ENCODE measurements at places on chromosomes 3 and 15. TPM values are rescaled to one million over a fixed set of nuclear protein-coding genes. Genes with fewer than 3 reads are reported as not detected.

- H3K4me3 ChIP-seq = no peak overlapping the region
- no peaks in the 10 kb centered on the region for H3K36me3 ChIP-seq
- no peaks in the 10 kb centered on the region for H3K4me1 ChIP-seq
Observed at GRCh38 chr15:89728254-89728653, 22.8 kb downstream of the MESP1 start.

RHOV gene
- not detected for total RNA-seq

DNA sequence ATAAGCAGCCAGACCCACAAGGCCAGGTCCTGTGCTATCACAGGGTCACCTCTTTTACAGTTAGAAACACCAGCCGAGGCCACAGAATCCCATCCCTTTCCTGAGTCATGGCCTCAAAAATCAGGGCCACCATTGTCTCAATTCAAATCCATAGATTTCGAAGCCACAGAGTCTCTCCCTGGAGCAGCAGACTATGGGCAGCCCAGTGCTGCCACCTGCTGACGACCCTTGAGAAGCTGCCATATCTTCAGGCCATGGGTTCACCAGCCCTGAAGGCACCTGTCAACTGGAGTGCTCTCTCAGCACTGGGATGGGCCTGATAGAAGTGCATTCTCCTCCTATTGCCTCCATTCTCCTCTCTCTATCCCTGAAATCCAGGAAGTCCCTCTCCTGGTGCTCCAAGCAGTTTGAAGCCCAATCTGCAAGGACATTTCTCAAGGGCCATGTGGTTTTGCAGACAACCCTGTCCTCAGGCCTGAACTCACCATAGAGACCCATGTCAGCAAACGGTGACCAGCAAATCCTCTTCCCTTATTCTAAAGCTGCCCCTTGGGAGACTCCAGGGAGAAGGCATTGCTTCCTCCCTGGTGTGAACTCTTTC lies 39.6 kb downstream of the TGM4 start:
- no peak overlapping the region for H3K4me3 ChIP-seq
- no peaks in the 10 kb centered on the region for H3K36me3 ChIP-seq

GRCh38 chr3:132593947-132594323 lies 3.1 kb upstream of the ACKR4 start:
- no peaks in the 10 kb centered on the region for H3K27me3 ChIP-seq
- H3K36me3 ChIP-seq = no peaks in the 10 kb centered on the region
- H3K4me1 ChIP-seq = peaks cover 26% of the 10 kb centered on the region
- H3K27ac ChIP-seq = peak overlapping the region; percentile 90
- DNase-seq = peak; percentile 21
- H3K4me3 ChIP-seq = peak overlapping the region; percentile 8

GRCh38 chr15:35874260-35874905 lies 328.4 kb upstream of the DPH6 start:
- no peaks in the 10 kb centered on the region for H3K36me3 ChIP-seq
- H3K4me3 ChIP-seq = no peak overlapping the region
- H3K4me1 ChIP-seq = peaks cover 8% of the 10 kb centered on the region
- DNase-seq = peak; percentile 60

GSK3B gene
- 79.9 TPM for total RNA-seq

CCR1 gene
- 1.1 TPM for total RNA-seq

FAM81A gene
- 0.72 TPM for total RNA-seq

IL17RC gene
- total RNA-seq = 42.1 TPM

DNA sequence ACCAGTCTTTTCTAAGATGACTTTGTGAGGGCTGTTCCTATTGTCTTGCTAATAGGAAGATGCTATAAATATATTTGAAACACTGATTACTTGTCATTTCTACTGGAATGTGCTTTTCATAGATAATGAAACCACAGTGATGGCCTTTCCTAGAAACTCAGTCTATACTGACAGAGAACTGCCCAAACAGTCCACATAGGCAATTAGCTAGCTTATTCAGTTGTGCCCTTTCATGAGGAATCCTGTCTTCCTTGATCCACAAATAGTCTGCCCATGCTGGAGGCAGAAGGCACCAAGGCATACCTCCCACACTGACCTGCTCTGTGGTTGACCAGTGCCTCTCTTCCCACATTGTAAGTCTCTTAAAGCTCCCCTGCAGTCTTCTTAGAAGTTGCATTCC lies 135.9 kb downstream of the CMSS1 start:
- DNase-seq = no peak
- H3K4me1 ChIP-seq = peaks cover 28% of the 10 kb centered on the region
- no peaks in the 10 kb centered on the region for H3K27me3 ChIP-seq
- H3K36me3 ChIP-seq = no peaks in the 10 kb centered on the region
- H3K27ac ChIP-seq = peak overlapping the region; percentile 15

GRCh38 chr15:61459785-61460707 lies 230.9 kb upstream of the RORA start:
- H3K4me1 ChIP-seq = peaks cover 4% of the 10 kb centered on the region
- no peak overlapping the region for H3K4me3 ChIP-seq
- no peak for DNase-seq
- H3K36me3 ChIP-seq = no peaks in the 10 kb centered on the region
- no peaks in the 10 kb centered on the region for H3K27me3 ChIP-seq

DNA sequence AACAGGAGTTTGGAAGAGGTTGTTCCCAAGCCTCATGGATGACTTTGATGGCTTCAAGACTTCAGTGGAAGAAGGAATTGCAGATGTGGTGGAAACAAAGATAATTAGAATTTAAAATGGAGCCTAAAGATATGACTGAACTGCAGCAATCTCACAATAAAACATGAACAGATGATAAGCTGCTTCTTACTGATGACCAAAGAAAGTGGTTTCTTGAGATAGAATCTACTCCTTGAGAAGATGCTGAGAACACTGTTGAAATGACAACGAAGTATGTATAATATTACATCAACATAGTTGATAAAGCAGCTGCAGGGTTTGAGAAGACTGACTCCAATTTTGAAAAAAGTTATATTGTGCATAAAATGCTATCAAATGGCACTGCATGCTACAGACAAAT lies 21.2 kb downstream of the MYO9A start:
- H3K27ac ChIP-seq = no peak overlapping the region
- no peaks in the 10 kb centered on the region for H3K36me3 ChIP-seq
- DNase-seq = no peak
- H3K4me1 ChIP-seq = no peaks in the 10 kb centered on the region
- no peaks in the 10 kb centered on the region for H3K27me3 ChIP-seq

DNA sequence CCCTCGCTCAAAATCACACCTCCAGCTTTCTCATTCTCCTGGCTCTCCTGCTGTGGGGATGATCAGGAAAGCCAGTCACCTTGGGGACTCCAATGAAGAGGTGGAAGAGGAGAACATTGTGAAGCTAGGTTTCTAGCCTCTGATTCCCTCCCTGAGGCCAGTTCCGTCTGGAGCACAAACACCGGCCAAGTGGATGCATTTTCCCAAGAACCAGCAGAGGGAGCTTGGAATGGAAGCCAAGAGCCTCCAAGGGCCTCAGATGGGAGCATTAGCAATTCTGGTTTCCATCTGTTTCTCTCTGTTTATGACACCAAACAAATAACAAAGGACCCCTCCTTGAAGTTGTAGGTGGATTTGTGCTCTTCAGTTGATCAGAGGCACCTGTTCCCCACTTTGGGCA lies 40.6 kb upstream of the NMNAT3 start:
- DNase-seq = no peak
- H3K4me3 ChIP-seq = no peak overlapping the region
- no peaks in the 10 kb centered on the region for H3K27me3 ChIP-seq
- H3K36me3 ChIP-seq = no peaks in the 10 kb centered on the region
- H3K27ac ChIP-seq = no peak overlapping the region

DNA sequence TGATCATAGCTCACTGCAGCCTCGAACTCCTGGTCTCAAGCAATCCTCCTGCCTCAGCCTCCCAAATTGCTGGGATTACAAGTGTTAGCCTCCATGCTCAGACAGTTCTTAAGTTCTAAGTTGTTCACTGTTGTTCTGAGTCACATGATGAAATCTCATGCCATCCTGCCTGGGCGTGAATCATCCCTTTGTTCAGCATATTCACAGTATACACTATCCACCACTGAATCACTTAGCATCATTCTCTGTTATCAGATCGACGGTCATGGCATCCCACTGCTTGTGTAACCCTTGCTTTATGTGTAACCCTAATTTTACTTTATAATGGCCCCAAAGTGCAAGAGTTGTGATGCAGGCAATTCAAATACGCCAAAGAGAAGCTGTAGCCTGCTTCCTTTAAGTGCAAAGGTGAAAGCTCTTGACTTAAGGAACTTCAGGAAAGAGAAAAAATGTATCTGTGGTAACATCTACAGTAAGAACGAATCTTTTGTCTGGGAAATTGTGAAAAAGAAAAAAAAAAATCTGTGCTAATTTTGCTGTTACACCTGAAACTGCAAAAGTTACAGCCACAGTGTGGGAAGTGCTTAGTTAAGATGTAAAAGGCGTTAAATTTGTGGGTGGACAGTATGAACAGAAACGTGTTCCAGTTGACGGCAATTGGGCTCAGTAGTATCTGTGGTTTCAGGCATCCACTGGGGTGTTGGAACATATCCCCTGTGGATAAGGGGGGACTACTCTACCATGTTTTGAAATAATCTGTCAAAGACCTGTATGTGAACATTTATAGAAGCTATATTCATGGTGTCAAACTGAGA lies 80.6 kb downstream of the PCOLCE2 start:
- peak; percentile 85 for DNase-seq
- no peaks in the 10 kb centered on the region for H3K4me1 ChIP-seq
- H3K27me3 ChIP-seq = no peaks in the 10 kb centered on the region
- peaks cover 5% of the 10 kb centered on the region for H3K36me3 ChIP-seq

SAMMSON gene
- not detected for total RNA-seq

- H3K27me3 ChIP-seq = no peaks in the 10 kb centered on the region
- DNase-seq = peak; percentile 60
- no peak overlapping the region for H3K4me3 ChIP-seq
- no peak overlapping the region for H3K27ac ChIP-seq
Observed at GRCh38 chr3:39038165-39038564, 13.6 kb downstream of the SCN11A start.

GRCh38 chr3:50201573-50202315 lies 3.3 kb upstream of the SLC38A3 start:
- peaks cover 62% of the 10 kb centered on the region for H3K27me3 ChIP-seq
- no peak for DNase-seq
- H3K27ac ChIP-seq = no peak overlapping the region
- H3K4me3 ChIP-seq = no peak overlapping the region
- no peaks in the 10 kb centered on the region for H3K4me1 ChIP-seq

CCR3 gene
- not detected for total RNA-seq

RAB7A gene
- total RNA-seq = 86.1 TPM

DNA sequence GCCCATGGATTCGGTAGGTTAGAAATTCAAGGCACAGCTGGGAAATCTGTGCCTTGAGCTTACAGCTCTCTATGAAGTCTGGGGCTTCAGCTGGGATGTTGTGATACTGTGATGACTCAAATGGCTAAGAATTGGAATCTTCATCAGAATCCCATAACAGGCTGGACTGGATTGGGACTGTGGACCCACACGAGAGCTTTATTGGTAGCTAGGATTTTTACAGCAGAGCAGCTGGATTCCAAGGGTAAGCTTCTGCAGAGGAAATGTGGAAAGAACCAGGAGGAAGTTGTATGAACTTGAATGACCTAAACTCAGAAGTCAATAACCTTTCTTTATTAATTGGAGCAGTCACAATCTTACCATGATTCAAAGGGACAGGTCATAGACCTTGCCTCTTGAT lies 1187.1 kb downstream of the ROBO1 start:
- no peaks in the 10 kb centered on the region for H3K27me3 ChIP-seq
- no peaks in the 10 kb centered on the region for H3K36me3 ChIP-seq
- H3K4me1 ChIP-seq = no peaks in the 10 kb centered on the region

DNA sequence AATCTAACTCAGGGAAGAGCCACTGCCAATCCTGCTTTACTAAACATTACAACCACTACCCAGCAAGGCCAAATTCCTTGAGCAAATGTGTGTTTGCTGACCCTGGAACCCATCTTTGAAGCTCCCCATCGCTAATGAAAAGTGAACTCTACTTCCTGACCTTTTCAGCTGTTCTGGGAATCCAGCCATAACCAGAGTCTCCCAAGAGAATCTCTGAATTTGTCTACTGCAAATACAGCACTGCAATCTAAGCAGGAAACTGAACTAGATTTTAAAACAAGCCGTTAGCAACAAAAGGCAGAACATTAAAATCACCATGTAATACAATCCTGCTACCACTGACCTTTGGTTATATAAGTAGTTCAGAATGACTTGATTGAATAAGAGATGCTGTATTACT lies 309.2 kb downstream of the MAGI1 start:
- no peak for DNase-seq
- H3K4me3 ChIP-seq = no peak overlapping the region
- H3K36me3 ChIP-seq = no peaks in the 10 kb centered on the region
- H3K27ac ChIP-seq = peak overlapping the region; percentile 15

DNA sequence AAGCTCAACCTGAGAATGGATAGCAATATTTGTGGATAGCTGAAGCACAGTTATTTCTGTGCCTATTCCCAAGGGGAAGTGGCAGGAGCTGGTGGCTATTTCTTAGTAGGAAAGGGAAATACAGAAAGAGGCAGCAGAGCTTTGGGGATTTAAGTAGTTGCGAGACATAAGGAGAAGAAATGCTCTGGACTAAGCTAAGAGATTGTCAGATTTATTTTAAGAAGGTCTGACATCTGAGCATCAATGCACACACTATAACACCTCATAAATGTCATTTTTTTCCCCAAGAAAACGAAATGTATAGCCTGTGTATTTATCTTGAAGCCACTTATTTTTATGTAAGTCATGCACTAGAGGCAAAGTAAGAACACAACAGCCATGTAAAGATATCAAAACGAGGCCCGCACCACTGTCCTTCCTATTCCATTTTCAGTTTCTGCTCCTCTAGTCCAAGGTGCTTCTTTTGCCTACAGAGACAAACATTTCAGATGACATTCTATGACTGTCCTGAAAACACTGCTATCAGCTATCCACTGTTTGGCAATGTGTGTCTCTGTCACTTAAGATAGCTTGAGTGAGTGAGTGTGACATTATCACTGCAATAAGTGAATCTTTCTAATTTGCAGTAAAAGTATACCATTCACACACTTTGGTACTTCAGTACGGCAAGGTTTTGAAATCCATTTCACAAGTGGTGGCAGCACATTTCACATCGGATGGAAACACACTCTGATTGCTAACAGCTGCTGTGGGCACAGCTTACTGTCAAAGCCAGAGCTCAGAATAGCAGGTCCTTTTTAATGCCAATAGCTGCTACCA lies 62.7 kb upstream of the ICE2 start:
- H3K27me3 ChIP-seq = no peaks in the 10 kb centered on the region
- no peaks in the 10 kb centered on the region for H3K4me1 ChIP-seq
- H3K27ac ChIP-seq = no peak overlapping the region
- H3K36me3 ChIP-seq = no peaks in the 10 kb centered on the region
- H3K4me3 ChIP-seq = no peak overlapping the region
- no peak for DNase-seq

DNA sequence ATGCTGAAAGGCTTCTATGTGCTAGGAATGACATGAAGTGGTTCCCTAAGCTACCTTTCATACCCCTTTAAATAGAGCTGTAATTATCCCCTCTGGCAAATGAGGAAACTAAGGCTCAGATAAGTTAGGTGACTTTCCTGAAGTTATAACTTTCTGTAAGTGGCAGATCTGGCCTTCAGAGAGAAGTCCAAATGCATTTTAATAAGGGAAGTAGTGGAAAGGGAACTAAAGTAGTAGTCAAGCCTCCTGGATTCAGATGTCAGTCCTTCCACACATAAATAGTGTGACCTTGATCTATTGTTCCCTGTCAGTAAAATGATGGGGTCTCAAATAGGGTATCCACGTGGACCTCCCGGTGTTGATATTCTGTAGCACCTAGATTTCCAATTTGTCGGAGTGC lies 277.7 kb downstream of the EDEM1 start:
- no peak overlapping the region for H3K4me3 ChIP-seq
- no peak for DNase-seq
- H3K27me3 ChIP-seq = no peaks in the 10 kb centered on the region

EFHB gene
- 0.29 TPM for total RNA-seq

- no peaks in the 10 kb centered on the region for H3K27me3 ChIP-seq
- peaks cover 31% of the 10 kb centered on the region for H3K4me1 ChIP-seq
- H3K4me3 ChIP-seq = peak within 1 kb of the TSS; percentile 86
- H3K27ac ChIP-seq = peak within 1 kb of the TSS; percentile 95
Observed at GRCh38 chr15:29822100-29822683, at the start of gene TJP1. TSS of gene TJP1 (minus strand) at chr15:29822468. CDS start at chr15:29822028, 440 bp downstream.

MCTP2 gene
- 16.3 TPM for total RNA-seq

Data from osteoblast (primary cell).